ENCODE measurements at places on chromosomes 13 and 19.

GRCh38 chr13:99982731-99983498 lies 1.3 kb downstream of the ZIC2 start:
- DNase-seq, result no peak

DNA sequence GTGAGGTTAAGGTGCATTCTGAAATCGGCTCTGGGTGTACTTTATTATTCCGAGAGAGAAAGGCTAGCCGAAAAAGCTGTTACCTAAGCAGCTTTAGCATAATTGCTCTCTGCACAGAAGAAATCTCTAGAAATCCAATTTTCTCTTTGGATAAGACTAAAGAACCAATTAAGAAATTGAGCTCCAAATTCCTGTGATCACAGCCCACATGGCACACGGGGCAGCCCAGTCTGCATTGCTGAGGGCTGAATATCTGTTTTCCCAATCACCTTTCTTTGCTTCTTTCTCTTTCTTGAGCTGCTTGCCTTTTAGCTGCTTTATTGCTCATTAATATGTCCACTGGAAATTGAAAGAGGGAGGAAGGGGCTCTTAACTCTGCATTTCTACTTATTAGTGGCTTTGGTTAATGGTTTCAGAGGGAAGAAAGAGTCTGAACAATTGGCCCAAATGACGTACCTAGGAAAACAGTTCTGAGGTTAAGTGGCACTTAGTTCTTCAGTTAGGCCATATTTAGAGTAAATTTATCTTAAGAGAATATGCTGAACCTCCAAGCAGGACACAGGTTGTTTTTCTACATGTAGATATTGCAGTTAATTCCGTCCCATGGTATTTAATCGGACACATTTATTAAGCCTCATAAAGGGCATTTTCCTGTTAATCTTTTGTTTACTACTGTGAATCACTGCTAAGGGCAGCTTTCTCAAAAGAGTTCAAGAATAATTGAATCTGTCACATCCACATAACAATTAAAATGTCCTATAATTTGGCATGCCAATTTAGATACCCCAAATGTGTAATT lies 265.7 kb downstream of the ABCC4 start:
- DNase-seq, result no peak

DNA sequence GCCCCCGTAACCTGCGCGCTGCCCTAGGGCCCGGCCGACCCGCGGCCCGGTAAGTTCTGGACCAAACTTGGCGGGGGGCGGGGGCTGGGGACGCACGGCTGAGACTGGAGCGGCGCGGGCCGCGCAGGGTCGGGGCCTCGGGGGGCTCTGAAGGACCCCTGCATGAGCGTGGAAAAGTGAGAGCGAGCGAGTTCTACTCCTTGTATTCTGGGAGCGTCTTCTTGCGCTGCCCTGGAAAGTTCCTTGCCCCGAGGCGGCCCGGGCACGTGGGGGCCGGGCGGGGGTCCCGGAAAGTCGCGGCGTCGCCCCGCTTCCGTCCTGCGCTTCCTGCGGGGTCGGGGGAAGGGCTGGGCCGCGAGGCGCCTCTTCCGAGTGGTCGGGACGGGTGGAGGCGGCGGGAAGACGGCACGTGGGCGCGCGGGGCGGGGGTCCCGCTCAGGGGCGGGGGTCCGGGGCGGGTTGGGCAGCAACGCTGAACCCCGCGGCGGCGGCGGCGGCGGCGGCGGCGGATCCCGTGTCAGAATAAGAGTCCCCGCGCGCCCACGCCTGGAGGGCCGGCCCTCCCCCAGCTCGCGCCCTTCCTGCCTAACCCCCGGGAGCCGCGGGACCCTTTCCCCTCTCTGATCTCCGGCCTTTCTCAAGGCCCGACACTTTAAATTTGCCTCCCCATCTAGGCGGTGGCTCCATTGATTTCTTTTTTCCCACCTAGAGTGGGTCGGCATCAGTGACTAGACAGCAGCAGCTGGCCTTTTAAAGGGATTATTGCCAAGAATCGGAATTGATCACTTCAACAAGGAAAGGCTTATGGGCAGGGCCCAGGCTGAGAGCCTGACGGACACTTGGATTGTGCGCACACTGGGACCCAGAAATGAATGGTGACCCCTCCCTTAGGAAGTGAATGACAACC lies 749 bp downstream of the GATAD2A start:
- DNase-seq, result peak; percentile 67

DNA sequence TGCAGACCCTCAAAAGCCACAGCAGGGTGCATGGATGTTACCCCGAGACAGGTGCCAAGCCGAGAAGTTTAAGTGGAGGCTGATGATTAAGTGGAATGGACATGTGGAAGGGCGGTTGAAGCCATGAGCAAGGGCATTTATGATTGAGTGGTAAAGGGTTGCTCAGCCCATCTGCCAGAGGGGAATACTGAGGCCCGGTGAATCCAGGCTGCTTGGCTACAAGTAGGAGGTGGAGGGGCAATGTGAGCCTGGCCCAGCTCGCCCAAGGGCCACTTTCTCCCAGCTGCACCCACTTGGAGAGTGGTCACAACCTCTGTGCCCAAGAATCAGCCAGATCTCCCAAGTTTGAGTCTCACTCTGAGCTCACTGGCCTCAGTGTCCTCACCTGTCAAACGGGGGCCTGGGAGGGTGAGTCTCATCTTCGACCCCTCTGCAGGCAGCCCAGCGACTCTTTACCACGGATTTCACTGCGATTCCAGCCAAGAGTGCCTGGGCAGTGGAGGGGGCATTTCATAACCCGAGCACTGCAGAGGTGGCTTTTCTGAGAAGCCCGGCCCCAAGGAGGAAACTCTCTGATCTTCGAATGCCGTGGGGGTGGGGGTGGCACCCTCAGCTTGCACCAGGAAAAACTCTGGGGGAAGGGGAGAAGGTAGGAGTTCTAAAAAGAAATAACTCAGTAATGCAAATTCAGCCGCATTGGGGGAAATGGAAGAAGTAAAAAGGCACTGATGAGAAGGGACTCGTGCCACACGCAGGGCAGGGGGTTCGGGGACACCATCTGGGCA lies 62.9 kb upstream of the KLF2 start:
- DNase-seq, result no peak

DNA sequence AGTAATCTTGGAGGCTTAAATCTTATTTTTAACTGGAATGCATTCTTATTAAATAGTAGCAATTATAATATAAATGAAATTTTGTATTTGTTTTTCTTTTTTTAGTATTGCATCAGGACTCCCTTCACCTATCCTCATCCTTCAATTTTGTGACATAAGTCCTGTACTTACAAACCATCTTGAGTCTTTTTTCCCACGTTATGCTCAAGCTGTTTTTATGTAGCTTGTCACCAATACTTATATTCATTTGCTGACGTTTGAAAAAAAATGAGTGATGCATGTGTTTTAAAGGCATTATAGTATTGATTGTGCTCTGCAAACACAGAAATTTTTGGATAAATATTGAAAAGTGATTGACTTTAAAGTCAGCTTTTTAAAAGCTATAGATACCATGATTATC lies 888 bp downstream of the GPR18 start:
- DNase-seq, result no peak

GRCh38 chr13:26382835-26383234 lies 128.9 kb downstream of the CDK8 start:
- DNase-seq, result no peak

- DNase-seq, result no peak
Measured at GRCh38 chr13:27425158-27425917, 919 bp downstream of the GTF3A start.

DNA sequence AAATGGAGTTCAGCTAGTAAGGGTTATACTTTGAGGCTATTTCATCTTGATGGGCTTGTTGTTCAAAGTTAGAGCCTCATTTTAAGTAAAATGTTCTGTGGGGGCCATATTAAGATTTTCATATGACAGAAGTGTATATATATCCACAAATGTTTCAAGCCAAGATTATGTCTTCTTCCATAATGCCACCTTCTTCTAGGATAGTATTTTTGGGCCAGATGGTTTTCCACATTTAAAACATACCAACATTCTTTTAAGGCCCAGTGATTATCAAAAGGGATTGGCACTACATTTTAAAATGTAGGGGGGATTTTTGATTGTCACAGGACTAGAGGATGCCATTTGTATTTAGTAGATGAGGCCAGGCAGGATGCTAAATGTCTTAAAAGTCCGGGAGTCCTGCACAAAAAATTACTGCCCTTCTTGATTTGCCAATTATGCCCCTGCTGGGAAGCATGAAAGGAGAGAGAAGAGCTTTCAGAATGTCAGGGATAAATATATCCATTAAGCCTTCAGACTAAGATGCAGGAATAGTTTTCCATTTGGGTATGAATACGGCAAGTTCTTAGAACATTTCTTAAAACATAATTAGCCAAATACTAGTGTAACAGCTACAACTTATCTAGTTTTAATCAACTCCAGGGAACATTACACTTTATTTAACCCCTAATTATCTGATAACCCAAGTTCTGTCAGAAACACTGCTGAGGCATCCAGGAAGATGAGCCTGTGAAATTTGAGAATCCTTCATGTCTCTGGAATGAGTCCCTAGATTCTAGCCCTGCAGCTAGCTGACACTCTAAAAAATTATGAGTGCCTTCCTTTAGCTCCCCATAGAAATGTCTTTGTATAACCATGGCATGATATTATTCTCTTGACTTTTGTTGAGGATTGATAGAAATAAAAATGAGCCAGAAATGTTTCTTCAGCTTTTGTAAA lies 34.0 kb downstream of the ITM2B start:
- no peak for DNase-seq

GRCh38 chr19:13905634-13906520 lies at the start of the genes BRME1 and CC2D1A:
TSS of gene BRME1 (minus strand) at chr19:13906117. CDS start at chr19:13904892, 1,225 bp downstream.
TSS of gene CC2D1A (plus strand) at chr19:13906201. CDS start at chr19:13906442, 241 bp downstream.
- peak; percentile 93 for DNase-seq

DNA sequence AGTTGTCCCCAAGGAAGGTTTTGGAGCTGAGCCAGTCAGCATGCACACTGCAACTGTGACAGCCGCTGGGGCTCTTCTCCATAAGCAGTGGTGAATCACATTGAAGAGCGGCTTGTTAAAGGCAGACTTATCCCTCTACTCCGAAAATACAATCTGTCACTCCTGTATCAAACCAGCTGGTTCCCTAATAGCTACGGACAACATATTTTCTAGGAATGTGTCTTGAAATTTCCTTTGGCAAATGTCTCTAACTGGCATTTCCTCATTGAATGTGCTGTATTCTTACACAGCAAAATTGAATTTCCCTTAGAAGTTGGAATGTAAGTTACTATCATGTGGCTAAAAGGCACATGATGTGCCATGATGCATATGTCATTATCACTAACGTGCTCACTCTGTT lies 104.0 kb upstream of the GPR12 start:
- no peak for DNase-seq

- DNase-seq, result no peak
Measured at GRCh38 chr13:110329798-110330461, 22.8 kb downstream of the COL4A2 start.

DNA sequence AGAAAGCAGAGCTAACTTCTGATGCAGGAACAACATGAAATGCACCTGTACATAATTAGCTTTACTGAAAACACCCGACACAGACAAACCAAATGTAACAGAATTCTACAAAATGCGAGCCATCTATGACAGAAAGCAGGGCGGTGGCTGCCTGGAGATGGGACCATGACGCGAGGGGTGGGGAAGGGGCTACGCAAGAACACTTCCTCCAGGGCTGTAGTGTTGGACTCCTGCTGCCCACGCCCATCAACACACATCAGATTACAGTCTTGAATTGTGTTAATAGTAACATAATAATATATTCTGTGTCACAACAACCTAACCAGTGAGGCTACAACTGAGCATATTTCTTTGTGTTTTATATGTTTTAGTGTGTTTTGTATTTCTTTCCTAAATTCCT lies 103.2 kb downstream of the SPACA7 start:
- DNase-seq, result no peak

- DNase-seq, result no peak
Measured at GRCh38 chr19:47315125-47315821, 5.6 kb downstream of the C5AR1 start.

DNA sequence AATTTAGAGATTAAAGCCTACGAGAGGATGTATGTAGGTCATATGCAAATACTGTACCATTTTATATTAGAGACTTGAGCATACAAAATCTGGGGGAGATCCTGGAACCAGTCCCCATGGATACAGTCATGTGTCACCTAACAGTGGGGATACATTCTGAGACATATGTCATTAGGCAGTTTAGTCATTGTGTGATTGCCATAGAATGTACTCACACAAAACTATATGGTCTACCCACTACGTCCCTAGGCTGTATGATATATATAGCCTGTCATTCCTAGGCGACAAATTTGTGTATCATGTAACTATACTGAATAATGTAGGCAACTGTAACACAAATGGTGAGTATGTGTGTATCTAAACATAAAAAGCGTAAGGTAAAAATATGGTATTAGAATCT lies 62.8 kb downstream of the WDFY2 start:
- no peak for DNase-seq

DNA sequence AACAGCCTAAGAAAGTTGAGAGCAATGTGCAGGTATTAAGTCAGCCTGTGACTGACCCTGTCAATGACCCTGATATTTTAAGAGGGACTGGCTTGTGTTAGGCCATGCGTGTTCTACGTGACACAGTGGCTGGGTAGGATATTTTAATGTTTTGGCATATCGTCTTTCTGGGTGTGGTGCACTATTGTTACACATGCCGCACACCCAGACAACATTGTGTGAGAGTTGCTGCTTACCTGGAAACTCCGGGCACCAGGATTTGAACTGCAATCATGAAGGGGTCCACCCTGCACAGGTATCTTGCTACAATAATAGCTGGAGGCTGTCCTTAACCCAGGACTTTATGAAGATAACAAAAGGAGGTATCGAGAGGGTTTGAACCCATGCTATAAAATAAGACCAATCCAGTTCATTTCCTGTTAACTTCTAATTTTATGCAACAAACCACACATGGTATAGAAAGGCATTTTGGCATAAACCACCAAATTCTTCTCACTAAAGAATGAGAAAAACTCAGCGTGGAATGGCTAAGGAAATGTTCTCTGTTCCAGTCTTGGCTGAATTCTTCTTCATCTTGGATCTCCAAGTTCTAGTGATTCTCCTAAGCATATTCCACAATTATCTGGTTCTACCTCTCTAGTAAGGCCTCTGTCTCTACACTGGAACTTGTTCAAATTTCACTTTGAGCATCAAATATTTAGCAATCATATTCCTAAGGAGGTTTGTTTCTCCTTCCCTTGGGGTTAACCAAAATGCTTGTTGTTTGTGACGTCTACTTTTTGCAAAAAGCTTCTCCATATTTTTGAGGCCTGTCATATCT lies 38.7 kb upstream of the POMP start:
- no peak for DNase-seq

DNA sequence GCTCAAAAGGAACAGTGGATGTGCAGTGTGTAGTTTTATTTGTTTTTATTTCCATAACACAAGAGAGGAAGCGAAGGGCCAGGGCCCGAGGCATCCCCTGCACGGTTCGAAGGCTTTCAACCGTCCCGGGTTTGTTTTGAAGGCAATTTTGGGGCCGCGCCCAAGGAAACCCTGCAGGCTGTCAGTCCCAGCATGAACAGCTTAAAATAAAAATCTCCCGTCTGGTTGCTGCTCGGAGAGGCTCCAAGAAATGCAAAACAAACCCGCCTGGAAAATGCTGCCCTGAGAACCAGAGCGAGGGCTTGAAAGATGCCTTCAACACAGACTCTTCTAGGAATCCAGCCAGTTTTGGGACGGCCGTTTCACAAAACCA lies 16.0 kb downstream of the LSM4 start:
- no peak for DNase-seq

- no peak for DNase-seq
Measured at GRCh38 chr13:110162866-110163658, 143.9 kb downstream of the COL4A1 start.

Measured in BE2C (cell line).